ENCODE measurements at places on chromosomes 7 and 10. TPM values are rescaled to one million over a fixed set of nuclear protein-coding genes. Genes with fewer than 3 reads are reported as not detected.

The HGF gene
- 285 TPM for total RNA-seq

The NPC1L1 gene
- not detected for total RNA-seq

The WNT8B gene
- not detected for total RNA-seq

The PDK4 gene
- 128 TPM for total RNA-seq

The EPHA1 gene
- total RNA-seq = not detected

The BTBD16 gene
- total RNA-seq = not detected

The TDRD1 gene
- 1.7 TPM for total RNA-seq

The CTNNA3 gene
- not detected for total RNA-seq

The COBL gene
- total RNA-seq = 0.06 TPM

The CCL24 gene
- total RNA-seq = not detected

The DENND2A gene
- 3.2 TPM for total RNA-seq

The TAS2R41 gene
- not detected for total RNA-seq

The GSTO2 gene
- 0.25 TPM for total RNA-seq

The IRF5 gene
- total RNA-seq = not detected

The TUBAL3 gene
- total RNA-seq = not detected

The GRK5 gene
- 10.4 TPM for total RNA-seq

The TSPAN12 gene
- total RNA-seq = 0.88 TPM

The ALDH18A1 gene
- total RNA-seq = 97.5 TPM

The EVX1 gene
- 0.50 TPM for total RNA-seq

The SORCS3 gene
- not detected for total RNA-seq

The ACTL6B gene
- not detected for total RNA-seq

The CLCN1 gene
- not detected for total RNA-seq

The CPA2 gene
- not detected for total RNA-seq

The TACR2 gene
- total RNA-seq = 0.06 TPM

The LAMB1 gene
- 993 TPM for total RNA-seq

The KLF14 gene
- not detected for total RNA-seq

The EGFR gene
- 40.8 TPM for total RNA-seq

The DKK1 gene
- 112 TPM for total RNA-seq

The MALRD1 gene
- total RNA-seq = 0.50 TPM

The AGR3 gene
- not detected for total RNA-seq

The PNLIP gene
- total RNA-seq = not detected

The IDI2 gene
- not detected for total RNA-seq

The CPEB3 gene
- 1.7 TPM for total RNA-seq

The TBRG4 gene
- total RNA-seq = 27.6 TPM

The NKX2-3 gene
- total RNA-seq = not detected

The GPR37 gene
- 0.10 TPM for total RNA-seq

The HYAL4 gene
- total RNA-seq = not detected

The SEMA3E gene
- total RNA-seq = 0.15 TPM

The PLXNA4 gene
- total RNA-seq = 22.8 TPM

The OR6B1 gene
- not detected for total RNA-seq

The HOXA7 gene
- total RNA-seq = not detected

The ERVW-1 gene
- total RNA-seq = not detected

The POMZP3 gene
- total RNA-seq = 2.0 TPM

The ANKRD30A gene
- not detected for total RNA-seq

The CYP26C1 gene
- under 0.01 TPM for total RNA-seq

The CDHR1 gene
- total RNA-seq = not detected

The PPP1R9A gene
- total RNA-seq = under 0.01 TPM

The MYH16 gene
- total RNA-seq = not detected

The STX1A gene
- total RNA-seq = 11.1 TPM

The NKX1-2 gene
- total RNA-seq = not detected

The OR13A1 gene
- total RNA-seq = not detected

The ZNHIT1 gene
- total RNA-seq = 124 TPM

The C10orf62 gene
- not detected for total RNA-seq

The MRPS24 gene
- 104 TPM for total RNA-seq

The PAPOLB gene
- total RNA-seq = 0.24 TPM

The CYP3A7 gene
- total RNA-seq = not detected

The STAG3 gene
- total RNA-seq = 0.87 TPM

Data from cardiac ventricle fibroblast (primary cell).